ENCODE measurements at places on chromosomes 2 and 18.

- peak; percentile 89 for DNase-seq
These were observed 5.4 kb upstream of the SATB2 start for GRCh38 chr2:199462956-199463692.

- DNase-seq: no peak
These were observed 184.7 kb downstream of the DSEL start for GRCh38 chr18:67331857-67332256.

DNA sequence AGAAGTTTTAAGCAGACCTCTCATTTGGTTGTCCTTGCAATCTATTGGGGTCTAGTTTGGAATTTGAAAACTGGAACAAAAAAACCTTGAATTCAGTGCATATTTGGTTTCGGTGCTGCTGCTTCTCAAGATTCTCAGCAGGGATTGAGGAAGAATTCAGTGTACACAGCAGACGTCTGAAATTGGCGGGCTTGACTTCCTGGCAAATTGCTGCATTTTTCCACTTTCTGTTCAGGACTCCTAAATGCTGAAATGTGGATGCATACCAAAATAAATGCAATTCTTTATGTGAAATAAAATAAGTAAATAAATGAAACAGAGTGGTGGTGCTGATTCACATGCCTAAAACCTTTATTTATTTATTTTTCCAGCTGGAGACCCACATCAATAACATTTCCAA is 332.4 kb upstream of the KYNU start:
- DNase-seq: no peak

DNA sequence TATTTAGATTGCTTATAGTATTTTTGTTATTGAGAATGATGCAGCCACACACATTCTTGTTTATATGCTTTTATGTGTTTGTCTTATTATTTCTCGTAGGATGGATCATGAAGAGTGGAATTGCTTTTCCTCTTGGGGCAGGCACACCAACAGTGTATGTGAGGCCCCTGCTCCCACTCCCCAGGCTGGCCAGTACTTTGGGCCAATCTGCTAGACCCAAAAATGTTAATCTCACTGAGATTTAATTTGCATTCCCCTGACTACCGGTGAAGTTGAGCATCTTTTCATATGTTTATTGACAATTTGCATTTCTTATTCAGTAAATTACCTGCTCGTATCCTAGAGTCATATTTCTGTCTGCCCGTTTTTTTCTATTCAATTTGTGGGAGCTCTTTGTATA is 4.7 kb upstream of the MYCN start:
- DNase-seq: no peak

- DNase-seq: no peak
These were observed 136.5 kb upstream of the ETAA1 start for GRCh38 chr2:67260343-67261277.

GRCh38 chr18:56068701-56069100 is 480.7 kb upstream of the TCF4 start:
- no peak for DNase-seq

GRCh38 chr2:133266041-133266925 is 302.0 kb downstream of the NCKAP5 start:
- DNase-seq: no peak

GRCh38 chr18:74148543-74149070 is 284 bp downstream of the TIMM21 start:
- DNase-seq: no peak

- DNase-seq: no peak
These were observed 180.8 kb downstream of the FAM210A start for GRCh38 chr18:13545514-13545913.

- DNase-seq: no peak
These were observed 56.1 kb downstream of the LAMA3 start for GRCh38 chr18:23745366-23745765.

DNA sequence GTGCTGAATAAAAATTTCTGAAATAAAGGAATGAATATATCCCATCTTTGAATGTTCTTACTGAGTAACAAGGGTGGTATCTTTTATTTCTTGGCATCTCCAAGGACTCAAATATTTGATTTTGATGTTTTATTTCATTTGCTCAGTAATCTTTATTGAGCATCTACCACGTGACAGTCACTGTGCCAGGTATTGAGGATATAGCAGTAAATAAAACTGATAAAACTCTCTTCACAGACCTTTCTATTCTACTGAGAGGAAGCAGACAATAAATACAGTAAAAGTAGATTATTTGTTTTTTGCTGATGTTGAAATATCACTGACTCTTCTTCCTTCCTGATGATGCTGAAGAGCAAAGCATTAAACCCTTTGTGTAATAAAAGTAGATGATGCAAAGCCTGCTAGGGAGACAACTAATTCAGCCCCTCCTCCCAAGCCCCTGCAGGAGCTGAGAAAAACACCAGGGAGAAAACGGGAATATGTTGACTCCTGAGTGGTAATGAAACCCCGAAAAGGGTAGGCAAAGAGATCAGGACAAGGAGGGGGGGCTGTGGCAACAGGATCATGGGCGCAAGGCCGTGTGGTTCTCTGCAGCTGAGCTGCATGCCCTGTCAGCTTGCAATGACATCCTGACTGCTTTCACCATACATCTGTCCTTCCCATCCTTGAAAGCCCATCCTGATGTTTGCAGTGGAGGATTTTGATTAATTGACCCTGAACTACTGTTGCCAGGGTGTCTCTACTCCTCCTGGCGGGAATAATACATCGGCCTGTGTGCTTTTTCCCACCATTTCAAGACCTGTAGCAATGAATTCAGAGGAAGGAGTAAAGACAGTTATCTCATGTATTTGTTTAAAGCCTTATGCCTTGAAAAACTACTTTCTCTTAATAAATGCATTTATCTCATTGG is 117.4 kb downstream of the EML6 start:
- no peak for DNase-seq

GRCh38 chr2:31033032-31033431 is 105.2 kb downstream of the GALNT14 start:
- no peak for DNase-seq

GRCh38 chr2:9244985-9245544 is 38.5 kb downstream of the ASAP2 start:
- DNase-seq: no peak

DNA sequence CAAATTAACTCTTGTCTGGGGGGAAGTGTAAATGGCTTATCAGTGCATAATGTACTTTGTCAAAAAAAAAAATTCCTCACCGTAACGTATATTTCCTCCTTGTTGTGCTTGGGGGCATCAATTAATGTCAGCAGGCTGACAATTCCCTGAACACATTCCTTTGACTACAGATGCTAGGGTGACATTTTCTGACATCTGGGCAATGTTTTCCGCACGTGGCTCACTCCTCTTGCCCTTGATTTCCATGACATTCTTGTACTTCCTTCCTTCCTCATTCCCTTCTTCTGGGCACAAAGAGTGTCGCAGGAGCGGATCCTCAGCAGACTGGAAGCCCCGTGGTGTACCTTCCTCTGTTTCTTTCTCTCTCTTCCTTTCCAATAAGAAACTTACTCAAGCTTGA is 173.7 kb downstream of the SP3 start:
- no peak for DNase-seq

- no peak for DNase-seq
These were observed 14.4 kb upstream of the SMIM21 start for GRCh38 chr18:75441896-75442295.

- no peak for DNase-seq
These were observed 25.5 kb upstream of the EXOC6B start for GRCh38 chr2:72851333-72851732.

DNA sequence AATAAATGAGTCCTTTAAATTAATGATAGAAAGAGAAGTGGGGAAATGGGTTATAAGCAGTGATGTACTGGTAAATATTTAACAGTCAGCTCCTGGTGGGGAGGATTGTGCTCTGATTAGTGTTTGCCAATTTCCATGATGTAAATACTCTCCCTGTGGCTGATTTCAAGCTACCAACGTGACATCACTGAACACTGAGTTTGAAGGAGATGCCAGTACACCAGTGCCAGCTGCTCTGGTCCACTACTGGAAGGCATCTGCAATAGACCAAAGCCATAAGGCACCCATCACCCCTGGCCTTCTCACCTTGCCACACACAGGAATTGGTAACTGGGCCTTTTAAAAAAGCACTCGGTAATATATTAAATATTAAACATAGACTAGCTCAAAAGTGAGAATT is 77.7 kb downstream of the TGOLN2 start:
- no peak for DNase-seq

DNA sequence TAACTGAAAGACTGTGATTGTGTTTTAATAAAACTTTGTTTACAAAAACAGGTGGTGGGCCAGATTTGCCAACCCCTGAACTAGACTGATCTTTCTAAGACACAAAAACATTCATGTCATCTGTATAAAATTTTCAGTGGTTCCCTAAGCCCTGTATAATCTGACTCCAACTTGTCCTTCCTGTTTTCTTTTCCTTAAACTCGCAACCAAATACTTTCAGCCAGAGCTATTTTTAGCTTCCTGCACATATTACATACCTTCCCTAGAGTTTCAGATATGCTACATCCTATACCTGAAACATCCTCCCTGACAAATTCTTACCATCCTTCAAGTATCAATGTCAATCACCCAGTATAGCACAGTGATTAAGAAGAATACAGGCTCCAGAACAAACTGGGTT is 4.8 kb downstream of the GCFC2 start:
- peak; percentile 48 for DNase-seq

GRCh38 chr2:109102588-109103233 is 26.3 kb upstream of the SH3RF3 start:
- no peak for DNase-seq

GRCh38 chr2:197167608-197168314 is 142.8 kb downstream of the ANKRD44 start:
- DNase-seq: no peak

DNA sequence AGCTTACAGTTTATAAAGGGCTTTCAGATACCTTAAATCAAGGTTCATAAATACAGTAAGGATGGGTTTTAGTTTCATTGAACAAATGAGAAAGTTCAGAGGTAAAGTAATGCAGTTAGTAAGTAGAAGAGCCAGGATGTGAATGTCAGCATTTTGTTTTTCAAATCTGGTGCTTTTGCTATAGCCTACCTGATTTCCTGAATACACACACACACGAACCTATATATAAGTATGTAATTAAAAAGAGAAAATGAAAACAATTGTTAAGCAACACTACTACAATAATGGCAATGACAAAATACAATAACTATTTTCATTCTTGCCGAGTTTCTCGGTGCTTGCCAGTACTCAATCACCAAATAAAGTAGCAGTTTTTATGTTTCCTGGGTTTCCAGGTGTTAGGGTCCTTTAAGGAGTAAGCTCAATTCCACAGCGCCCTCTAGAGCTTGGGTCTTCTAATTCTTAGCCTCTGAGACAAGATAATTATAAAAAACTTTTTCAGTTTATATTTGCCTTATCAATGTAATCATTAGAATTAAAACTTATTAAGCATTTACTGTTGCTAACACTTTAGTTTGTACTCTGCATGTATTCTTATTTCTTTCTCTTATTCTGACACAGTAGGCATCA is 512.9 kb upstream of the ACVR2A start:
- peak; percentile 9 for DNase-seq

DNA sequence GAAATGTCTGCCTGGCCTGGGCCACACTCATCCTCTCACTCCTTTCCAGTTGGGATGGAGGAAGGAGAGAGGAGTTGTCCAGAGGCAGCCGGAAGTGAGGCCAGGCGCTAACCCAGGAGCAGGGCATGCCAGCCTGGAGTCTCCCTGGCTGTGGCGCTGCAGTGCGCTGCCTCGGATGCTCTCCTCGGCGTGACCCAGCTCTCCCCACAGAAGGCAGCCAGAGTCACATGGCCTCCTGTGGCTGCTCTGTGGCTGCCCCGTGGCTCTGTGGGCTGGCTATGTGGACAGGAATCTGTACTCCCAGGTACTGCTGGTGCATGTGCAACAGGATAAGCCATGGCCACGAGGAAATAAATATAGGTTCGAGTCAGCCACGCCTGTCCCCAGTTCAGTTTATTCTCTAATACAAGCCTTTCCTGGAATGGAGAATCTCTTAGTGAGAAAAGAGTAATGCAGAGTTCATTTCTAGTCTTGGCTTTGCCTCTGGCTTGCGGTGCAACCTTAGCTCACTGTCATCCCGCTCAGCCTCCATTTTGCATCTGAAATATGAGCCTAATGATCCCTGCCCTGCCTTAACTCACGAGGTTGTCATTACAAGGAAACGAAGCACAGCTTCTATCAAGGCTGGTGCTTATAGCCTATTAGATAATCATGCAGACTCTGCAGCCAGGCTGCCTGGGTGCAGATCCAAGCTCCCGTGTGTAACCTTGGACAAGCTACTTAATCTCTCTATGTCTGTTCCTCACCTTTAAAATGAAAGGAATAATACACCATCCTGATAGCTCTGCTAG is 106.3 kb downstream of the ANTXR1 start:
- DNase-seq: no peak

- no peak for DNase-seq
These were observed 217.0 kb downstream of the CD226 start for GRCh38 chr18:69730664-69731063.

DNA sequence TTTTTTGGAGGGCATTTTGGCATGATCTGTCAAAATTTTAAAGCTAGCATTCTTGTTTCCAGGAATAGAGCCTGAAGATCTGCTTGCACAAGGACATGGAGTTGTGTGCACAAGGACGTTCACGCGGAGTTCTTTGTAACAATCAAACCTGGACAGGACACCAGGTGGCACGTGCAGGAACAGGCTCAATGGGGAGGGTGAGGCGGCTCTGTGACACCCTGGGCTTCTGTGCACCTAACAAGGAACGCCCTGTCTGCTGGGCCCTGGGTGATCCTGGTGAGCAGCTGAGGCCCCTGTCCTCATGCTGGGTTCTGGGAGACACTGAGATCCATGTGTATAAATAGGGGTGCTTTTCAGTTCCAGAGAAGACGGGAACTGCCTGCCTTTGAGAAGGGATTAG is 93.1 kb upstream of the PXDN start:
- DNase-seq: no peak

DNA sequence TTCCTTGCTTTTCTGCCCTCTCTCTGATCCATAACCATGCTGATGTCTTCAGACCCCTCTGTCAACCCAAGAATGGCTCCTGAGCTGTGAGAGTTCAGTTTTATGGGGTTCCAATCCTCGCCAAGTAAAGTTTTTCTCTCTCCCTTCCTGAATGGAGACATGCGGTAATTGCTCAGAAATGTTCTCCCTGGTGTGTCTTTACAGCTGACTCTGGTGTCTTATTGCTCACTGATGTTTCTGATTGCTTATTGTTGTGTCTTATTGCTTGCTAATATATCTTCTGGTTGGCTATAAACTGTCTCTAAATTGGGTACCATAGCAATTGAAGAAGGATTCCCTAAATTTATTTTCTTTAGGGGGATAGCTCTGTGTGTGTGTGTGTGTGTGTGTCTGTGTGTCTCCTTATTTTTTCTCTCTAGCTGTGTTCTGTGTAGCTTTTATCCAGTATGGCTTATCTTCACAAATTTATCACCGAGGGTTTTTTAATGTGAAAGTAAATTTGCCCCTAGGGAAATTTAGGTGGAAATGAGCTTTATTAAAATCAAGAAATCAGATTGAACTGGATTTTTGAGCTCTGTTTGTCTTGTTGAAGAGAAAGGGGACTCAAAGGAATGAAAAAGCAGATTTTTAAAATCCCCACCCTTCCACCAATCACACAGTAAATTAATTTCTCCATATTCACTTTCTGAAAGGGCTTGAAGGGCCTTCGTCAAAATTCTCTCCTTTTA is 19.5 kb downstream of the MGAT5 start:
- no peak for DNase-seq

- DNase-seq: no peak
These were observed 12.0 kb upstream of the RANBP2 start for GRCh38 chr2:108707300-108707699.

Measured in KBM-7 (cell line).